Stimulated activated CD4-positive, alpha-beta T cell treated with anti-CD3 and anti-CD28 coated beads, Interleukin-15, amount 100 ng/mL, for 24 hours (primary cell): ENCODE measurements at places on chromosomes 1 and 21.
A peak's percentile ranks its signal among the peaks of the same experiment; 100 is the strongest.

DNA sequence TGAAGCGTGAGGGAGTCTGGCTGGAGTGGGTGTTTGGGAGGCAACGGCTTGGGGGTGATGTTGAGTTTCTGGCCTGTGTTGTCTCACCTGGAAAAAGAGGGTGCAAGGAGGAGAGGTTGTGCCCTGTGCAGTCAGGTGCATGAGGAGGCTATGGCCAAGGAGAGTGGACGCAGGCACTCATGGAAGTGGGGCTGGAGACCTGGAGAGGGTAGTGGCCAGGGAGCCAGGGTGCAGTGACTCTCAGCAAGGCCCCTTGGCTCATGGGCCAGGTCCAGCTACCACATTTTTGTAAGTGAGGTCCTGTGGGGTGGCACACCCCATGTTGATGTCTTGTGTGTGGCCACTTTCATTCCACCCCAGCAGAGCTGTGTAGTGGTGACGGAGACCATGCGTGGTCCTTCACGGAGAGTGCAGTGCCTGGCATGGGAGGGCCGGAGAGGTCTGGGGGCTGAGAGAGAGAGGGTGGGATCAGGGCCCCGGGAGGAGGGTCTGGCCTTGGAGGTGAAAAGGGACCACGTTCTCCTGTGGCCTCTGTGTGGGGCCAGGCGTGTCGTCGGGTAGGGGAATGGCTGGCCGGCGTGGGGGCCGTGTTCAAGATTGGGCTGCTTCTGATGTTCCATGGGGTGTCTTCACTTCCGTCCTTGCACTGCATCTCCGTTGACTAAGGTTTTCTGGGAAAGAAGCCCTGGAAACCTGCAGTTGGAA, 6.1 kb downstream of the SNAP47 start:
- no peak for DNase-seq

GRCh38 chr1:39080831-39081270, 54.7 kb downstream of the NDUFS5 start:
- DNase-seq: no peak

DNA sequence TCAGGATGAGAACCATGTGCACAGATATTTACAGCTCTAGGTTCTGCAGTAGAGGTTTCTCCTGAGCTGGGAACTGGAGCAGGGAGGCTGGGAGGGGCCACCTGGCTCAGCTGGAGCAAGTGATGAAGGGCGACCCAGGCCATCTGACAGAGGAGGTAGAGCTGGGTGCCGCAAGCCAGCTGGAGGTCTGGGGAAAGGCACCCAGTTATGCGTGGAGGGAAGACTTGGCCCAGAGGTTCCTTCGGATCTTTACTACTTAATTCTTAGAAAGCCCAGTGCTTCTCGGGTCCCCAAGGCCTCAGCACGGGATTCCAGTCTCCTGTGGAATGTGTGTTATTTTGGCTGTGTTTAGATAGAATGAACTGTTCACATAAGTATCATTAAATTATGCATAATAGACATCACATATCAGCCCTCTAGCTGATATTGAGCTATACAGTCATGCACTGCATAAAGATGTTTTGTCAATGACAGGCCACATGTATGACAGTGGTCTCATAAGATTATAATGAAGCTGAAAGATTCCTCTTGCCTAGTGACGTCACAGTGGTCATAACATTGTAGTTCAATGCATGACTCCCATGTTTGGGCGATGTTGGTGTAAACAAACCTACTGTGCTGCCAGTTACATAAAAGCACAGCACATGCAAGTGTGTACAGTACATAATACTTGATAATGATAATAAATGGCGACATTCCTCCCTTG, 245.1 kb downstream of the RHOU start:
- DNase-seq: no peak

DNA sequence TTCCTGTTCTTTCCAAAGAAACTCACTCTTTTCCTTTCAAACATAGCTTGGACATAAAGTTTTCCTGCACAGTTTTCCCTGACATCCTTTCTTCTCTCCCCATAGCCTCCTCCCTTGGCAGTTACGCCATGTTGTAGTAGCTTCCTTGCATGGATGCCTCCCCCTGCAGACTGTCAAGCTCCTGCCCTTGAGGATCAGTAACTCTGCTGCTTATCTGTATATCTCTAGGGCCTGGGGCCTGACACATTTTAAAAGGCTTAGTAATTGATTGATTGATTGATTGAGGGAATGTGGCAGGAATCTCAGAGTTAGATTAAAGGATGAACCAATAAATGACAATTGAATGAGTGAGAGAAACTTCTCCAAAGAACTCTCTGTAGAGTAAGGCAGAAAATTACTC, 143.7 kb downstream of the NEK7 start:
- DNase-seq: no peak

GRCh38 chr1:151945725-151946722, 36.7 kb upstream of the THEM4 start:
- peak; percentile 72 for DNase-seq

GRCh38 chr1:40381268-40382107, 8.0 kb downstream of the SMAP2 start:
- no peak for DNase-seq

DNA sequence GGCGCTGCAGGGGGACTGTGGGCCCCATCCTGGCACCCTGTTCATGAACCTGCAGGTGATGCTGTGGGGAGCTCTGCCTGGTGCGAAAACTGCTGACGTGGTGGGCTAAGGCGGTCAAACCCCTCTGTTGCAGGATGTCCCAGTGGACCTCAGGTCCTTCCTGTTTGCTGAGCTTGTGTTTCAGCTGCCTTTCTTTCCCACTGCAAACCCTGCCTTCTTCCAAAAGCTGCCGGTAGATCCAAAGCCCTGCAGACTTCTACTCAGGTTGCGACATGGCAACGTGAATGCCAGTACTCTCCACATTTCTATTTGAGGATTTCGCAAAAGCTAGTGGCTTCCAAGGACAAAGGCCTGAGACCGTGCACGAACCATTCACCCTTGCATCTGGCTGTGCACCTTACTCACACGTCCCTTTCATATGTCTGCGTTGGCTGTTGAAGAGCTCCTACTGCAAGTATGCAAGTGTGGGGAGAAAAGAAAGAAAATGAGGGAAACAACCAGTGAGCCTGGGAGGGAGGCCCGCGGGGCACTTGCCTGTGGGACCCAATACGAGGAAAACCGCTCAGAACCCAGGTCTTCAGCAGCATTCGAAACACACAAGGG, 6.2 kb upstream of the RRP1 start:
- DNase-seq: no peak

- no peak for DNase-seq
Observed at GRCh38 chr1:1181129-1181937, 7.7 kb downstream of the TTLL10 start.

GRCh38 chr1:237580726-237581125, 310.0 kb downstream of the ZP4 start:
- DNase-seq: no peak
